ENCODE measurements at places on chromosomes 6 and 20. TPM values are rescaled to one million over a fixed set of nuclear protein-coding genes. Genes with fewer than 3 reads are reported as not detected.

The PBOV1 gene
- not detected for total RNA-seq

The BPIFB4 gene
- not detected for total RNA-seq

The SLPI gene
- not detected for total RNA-seq

The TAF8 gene
- 38.1 TPM for total RNA-seq

The SLC35D3 gene
- total RNA-seq: not detected

The KCNK16 gene
- total RNA-seq: not detected

The ARMC12 gene
- total RNA-seq: 0.37 TPM

The BPIFB1 gene
- total RNA-seq: not detected

The ZNF318 gene
- total RNA-seq: 9.3 TPM

The TBC1D32 gene
- 2.0 TPM for total RNA-seq

The CARMIL1 gene
- total RNA-seq: 3.9 TPM

The UNC93A gene
- total RNA-seq: not detected

The TXLNB gene
- total RNA-seq: 147 TPM

DNA sequence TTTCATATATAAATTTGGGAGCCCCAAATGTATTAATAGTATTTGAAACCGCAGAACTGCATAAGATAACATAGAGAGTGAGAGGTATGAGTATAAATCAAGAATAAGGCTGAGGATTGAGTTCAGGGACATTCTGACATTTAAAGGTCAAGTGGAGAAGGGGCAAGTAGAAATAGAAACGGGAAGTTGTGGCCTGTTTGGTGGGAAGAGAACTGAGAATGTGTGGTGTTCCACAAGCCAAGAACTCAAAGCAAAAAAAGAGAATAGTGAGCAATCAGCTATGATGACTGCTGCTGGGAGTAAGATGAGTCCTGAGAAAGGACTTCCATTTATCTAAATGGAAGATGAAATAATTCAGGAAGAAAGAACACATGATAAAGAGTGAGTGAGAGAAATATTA, 418.4 kb downstream of the CD109 start:
- DNase-seq: no peak

DNA sequence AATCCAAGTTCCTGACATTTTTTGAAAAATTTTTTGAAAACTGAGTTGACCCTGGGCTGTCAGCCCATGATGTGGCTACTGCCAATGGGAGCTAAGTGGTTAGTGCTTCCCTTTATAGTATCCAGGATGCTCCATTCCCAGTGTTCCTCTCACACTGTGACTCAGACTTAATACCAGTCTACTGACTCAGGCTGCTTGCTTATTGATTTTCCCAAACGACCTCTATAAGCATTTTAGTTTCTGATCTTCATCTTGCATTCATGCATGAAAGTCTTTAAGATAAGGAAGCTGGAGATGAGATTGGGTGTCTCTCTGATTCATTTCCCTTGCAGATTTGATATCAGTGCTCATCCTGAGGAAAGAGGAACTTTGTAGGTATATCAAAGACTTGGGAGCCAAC, 560.0 kb downstream of the TBC1D32 start:
- DNase-seq: no peak

DNA sequence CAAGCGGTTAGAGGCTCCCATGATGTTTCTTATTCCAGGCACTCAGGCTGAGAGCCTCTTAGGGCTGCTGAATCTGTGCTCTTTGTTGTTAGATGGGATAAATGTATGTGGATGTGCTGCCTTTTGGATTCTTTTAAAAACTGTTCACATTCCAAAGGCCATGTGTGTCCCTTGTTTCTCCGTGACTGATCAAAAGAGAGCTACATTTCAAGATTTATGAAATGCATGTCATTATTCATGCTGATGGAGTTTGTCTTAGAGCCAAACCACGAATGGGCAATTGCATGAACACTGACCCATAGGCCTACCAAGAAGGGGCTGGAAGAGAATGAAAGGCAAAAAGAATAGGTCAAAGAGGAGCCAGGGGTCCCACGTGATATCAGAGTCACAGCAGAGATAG, 104.9 kb upstream of the TSHZ2 start:
- DNase-seq: no peak

- no peak for DNase-seq
These were observed 87.7 kb upstream of the NOX3 start for GRCh38 chr6:155543166-155543847.

- DNase-seq: peak; percentile 45
These were observed 21.9 kb upstream of the RREB1 start for GRCh38 chr6:7085911-7086310.

DNA sequence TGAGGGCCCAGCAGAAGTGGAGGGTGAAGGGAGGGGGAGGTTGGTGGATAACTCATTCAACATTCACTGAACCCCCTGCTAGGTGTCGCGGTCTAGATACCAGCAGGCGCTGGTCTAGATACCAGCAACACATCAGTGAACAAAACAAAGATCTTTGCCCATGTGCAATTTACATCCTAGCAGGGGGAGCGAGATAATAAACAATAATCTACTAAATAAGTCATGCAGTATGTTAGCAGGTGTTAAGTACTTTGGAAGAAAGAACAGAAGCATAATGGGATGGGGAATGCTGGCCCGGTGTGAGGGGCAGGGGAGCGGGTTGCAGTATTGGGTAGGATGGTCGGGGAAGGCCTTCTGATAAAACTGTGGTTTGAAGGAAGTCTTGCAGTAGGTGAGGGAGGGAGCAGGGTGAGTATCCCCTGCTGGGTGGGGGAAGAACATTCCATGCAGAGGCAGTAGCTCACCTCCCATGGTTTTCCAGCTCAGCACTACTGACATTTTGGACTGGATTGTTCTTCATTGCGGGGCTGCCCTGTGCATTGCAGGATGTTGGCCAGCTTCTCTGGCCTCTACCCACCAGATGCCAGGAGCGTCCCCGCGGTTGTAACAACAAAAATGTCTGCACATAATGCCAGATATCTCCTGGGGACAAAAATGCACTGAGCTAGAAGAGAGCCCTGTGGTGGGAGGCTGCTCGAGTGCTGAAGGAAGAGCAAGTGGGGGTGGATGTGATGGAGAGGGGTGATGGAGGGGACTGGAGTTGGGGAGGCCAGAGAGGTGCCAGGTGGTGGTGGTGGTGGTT, 117.3 kb downstream of the TOX2 start:
- no peak for DNase-seq

- no peak for DNase-seq
These were observed 828.6 kb upstream of the CITED2 start for GRCh38 chr6:140202964-140203515.

GRCh38 chr6:69584913-69585729, 211.7 kb downstream of the LMBRD1 start:
- no peak for DNase-seq

DNA sequence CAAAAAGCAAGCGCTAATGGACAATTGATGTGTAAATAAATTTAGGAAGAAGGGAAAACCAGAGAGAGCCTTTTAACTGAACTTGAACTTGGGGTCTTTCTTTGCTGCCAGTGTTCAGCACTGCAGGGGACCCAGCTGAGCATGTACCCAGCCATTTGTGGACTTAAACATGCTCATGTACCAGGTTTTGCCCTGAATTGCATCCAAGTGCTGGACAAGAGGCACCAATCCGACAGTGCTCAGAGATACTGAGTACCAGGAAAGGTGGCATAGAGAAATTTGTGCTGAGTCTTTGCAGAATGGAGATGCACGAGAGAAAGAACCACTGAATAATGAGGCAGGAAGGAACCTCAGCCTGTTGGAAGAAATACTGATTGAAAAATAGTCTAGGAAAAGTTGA, 16.0 kb downstream of the AKAP12 start:
- DNase-seq: no peak

GRCh38 chr20:50572938-50573777, 63.0 kb downstream of the PTPN1 start:
- DNase-seq: no peak

DNA sequence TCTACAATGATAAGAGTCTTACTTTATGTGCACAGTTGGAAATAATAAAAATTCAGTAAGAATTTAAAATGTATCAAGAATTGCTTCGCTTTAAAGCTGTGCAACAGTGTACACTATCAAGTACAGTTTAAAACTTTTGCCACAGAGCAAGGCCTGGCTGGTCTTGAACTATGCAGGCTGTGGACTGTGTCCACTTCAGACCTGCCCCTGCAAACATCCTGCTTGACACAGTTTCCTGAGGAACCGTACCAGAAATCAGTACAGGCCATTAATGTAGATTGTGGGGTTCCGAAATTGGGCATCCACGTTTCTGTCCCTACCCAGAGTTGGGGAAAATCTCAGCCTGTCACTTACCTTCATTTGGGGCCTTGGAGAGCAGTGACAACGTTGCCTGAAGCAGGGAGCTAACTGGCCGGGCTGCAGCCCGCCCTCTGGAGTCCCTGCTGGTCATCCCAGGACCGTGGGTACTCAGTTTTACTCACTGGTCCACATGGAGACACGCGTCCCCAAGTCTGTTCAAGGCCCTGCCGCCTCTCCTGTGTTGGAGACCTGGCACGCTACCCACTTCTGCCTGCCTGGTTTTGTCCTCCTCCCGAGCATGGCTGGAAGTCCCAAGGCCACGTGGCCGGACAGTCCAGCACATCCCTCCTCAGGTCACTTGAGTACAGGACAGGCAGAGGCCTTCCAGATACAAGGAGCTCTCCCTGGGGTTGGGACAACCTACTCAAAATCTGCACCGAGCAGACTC, 8.4 kb downstream of the NINL start:
- no peak for DNase-seq

GRCh38 chr6:42138190-42138589, 4.2 kb downstream of the C6orf132 start:
- no peak for DNase-seq

DNA sequence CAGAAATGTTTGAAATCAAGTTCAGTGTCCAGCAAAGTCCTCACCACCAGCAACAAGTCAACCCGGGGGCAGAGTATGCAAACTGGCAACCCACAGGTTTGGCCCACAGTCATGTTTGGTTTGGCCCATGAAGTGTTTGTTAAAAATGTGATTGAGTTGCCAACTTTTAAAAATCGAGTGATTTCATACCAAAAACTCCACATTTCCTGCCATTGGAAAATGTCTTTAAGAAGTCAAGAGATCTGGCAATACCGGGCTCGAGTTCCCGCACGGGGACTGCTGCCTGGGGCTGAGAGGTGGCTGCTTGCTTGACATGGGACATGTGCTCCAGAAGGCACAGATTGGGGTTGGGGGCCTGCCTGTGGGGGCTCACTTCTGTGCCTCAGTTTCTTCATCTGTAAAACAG, 36.1 kb downstream of the PREX1 start:
- no peak for DNase-seq
